Peyer's patch (tissue), 4 donors: ENCODE measurements at places on chromosomes 12 and 14. TPM values are rescaled to one million over a fixed set of nuclear protein-coding genes. Genes with fewer than 3 reads are reported as not detected.
A peak's percentile ranks its signal among the peaks of the same experiment; 100 is the strongest.

Gene SOAT2
- total RNA-seq: not detected

Gene ACTN1
- total RNA-seq: 71.4 TPM

- DNase-seq: no peak
Observed at GRCh38 chr12:120999191-121000120, 16.8 kb downstream of the C12orf43 start.

- no peak for DNase-seq
Observed at GRCh38 chr12:68495336-68496070, 115.2 kb upstream of the RAP1B start.

DNA sequence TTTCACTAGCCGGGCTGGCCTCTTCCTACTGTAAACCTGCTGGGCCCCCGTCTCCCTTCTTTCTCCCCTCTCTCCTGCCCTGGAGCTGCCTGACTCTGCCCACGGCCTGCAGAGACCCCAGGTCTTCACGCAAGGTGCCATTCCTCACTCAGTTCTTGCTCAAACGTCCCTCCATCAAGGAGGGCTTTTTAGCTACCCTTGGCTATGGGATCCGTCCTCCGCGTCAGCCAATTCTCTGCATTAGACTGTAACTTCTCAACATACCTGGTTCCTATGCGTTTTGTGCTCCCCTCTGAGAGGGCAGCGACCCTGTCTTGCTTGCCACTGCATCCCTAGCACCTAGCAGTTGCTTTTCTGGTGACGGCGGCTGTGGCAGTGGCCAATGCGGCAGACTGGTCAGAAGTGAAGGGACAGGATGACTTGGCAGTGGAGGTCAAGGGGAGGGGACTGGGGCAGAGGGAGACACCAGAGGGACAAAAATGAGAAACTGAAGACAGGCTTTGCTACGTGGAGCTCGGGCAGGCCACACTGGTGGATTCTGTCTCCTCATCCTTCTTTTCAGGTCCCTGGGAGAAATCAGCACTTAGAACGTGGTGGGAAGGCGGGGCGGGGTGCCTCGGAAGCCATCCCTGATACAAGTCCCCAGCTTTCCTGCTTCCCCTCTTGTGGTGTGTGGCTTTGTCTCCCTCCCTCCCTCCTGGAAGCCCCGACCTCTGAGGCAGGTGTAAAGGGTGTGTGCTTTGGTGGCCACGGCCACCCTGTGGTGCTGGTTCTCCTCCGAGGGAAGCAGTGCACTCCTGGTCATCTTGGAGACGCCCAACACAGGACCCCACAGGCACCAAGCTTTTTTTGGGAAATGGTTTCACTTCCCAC, 1.8 kb downstream of the B3GNT4 start:
- DNase-seq: no peak

DNA sequence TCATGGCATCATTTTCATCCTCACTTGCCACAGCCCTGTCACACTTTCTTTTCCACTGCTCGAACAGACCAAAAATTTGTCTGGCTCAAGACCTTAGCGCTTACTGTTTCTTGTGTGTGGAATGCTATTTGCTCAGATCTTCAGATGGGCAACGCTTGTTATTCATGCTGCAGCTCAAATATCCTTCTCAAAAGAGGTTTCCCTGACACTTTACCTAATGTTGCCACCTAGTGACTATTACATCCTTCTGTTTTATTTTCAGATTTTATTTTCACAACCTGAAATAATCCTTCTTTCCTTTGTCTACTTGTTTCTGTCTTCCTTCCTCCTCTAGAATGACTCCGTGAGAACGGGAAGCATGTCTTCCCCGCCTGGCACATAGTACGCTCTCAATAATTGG, 5.6 kb downstream of the FBXO33 start:
- no peak for DNase-seq

Gene ZDHHC22
- not detected for total RNA-seq

DNA sequence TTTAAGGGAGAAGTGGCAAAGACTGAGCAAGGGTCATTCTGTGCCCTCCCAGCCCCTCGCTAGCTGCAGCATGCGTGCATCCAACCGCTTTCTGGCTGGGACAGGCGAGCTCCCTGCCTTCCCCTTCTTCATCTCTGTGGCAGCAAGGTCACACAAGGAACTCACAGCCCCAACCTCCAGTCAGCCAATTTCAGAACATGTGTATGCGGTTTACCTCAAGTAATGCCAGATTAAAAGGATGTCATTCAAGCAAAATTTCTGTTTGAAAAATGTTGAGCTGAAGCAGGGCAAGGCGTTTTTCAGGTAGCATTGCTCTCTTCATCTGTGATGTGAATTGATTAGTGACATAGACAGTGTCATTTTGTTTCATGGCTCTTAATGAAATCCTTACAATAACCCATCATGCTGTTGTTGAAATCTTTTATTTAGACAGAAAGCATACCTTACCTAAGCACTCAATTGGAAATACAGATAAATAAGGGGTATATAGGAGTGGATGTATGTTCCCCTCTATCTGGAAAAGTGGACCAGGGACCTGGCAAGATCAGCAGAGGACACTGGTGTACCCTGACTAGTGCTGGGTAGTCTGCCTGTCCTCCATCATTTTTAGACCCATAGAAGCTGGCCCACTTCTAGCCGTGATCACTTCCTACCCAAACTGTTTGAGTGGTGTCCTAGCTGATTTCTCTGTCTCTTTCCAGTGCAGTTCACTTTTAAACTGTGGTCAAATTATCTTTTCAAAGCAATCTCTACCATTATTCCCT, 82.8 kb upstream of the NEDD1 start:
- no peak for DNase-seq

DNA sequence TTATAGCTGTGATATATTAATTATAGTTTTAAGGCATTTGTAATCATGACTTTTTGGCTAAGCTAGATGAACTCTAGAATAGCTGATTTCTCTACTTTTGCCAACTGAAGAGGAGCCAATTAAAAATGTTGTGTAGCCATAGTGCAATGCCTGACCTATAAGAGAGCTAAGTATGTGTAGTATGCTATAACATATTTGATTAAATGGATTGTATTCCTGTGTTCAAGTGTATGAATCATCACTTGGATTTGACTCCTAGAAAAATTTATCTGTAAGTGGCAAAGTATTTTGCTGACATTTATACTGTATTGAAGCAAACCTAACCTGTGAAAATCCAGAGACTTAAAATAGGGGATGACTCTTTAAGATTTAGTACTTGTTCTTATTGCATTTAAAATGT, 34.2 kb downstream of the PCNX4 start:
- DNase-seq: no peak

Gene ALDH6A1
- 9.1 TPM for total RNA-seq

DNA sequence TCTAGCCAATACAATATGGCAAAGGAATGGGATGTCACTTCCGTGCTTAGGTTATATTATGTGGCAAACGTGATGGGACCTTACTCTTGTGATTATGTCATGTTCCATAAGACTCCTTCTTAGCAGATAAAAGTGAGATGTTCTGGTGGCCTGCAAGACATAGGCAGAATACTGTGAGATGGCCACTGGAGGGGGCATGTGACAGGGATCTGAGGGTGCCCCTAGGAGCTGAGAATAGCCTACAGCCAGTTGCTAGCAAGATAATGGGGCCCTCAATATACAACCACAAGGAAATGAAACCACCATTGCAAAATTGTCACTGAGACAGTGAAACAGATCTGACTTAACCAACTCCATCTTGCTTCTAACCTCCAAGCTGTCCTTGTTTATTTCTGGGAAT, 151.4 kb upstream of the SSTR1 start:
- DNase-seq: no peak

DNA sequence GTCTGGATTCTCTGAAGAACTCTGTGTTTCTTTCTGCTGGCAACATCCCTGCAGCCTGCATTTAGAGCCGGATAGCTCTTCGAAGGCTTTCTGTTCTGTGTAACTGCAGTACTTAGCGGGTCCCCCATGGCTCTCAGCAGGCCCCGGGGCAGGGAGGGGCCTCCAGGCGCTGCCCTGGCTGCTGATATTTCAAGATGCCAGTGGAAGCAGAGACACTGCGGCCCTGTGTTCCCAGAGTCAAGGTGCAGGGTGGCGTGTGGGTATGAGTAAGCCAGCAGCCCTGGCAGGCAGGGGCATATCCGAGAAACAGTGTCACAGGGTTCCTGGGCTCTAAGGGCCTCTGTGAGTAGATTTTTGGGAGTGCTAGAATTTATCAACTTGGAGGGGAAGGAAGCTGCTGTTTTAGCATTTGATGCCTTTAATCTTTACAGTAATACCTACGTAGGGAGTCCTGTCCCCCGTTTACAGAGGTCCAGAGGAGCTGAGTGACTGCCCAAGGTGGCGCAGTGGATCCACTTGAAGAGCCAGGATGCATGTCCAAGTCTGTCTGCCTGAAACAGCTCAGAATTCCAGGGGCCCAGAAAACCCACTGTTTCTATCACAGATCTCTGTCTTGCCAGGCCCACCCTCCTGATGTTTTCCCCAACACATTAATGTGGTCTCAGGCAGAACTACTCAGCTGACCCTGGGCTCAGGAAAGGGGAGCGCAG, 16.2 kb downstream of the ESRRB start:
- no peak for DNase-seq

DNA sequence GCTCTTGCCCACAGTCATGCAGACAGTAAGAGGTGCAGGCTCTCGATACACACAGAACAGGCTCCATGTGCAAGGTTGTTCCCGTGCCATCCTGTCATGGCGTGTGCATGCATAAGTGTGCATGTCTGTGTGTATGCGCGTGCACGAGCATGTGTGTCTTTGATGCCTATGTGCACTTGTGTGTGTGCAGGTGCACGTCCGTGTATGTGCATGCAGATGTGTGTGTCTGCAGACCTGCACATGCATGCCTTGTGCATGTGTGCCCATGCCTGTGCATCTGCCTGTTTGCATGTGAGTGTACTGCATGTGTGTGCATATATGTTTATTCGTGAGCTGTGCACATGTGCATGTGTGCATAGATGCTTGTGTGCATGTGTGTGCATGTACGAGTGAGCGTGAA, 309.8 kb downstream of the TMEM121 start:
- DNase-seq: no peak

- DNase-seq: no peak
Observed at GRCh38 chr12:108856170-108856427, 1.3 kb downstream of the SSH1 start.

DNA sequence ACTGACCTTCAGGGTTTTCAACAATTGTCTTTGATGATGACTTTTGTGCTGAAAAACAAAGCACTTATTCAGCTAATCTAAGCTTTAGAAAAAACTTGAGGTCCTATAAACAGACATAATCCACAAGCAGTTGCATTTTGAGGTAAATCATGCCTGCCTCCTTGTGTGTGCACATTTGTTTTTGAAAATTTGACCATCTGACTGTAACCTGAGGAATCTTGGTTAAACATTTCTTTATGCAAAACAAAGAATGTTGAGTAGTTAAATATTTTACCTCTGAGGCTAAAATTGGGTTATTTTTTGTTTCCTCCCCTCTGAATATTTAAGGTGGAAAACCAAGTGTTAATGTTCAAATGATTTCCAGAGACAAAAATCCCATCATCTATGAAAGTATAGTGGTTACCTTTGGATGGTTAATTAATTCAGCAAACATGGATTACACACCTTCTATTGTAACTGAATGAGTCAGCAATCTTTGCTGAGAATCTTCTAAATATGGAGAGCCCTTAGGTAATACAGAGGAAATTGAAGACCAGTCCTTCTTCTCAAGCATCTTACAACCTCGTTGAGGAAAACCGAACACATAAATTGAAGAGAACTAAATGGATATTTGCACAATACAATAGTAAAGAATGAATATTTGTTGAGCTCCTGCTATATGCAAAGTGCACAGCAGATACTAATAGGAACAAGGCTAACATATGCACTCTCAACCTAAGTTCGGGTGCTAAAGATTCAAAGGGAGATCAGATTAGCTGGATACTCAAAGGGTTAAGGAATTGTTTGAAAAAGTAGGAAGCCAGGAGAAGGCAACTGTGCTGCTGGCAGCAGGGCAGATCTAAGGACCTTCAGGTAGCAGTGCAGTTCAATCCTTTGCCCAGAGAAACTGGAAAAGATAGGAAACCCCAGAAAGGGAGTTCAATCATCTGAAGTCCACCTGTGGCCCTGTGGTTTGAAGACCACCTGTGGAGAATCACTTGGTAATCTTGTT, 115.2 kb downstream of the BMP4 start:
- no peak for DNase-seq

Gene C1QL4
- not detected for total RNA-seq

Gene TXNRD1
- total RNA-seq: 119 TPM

DNA sequence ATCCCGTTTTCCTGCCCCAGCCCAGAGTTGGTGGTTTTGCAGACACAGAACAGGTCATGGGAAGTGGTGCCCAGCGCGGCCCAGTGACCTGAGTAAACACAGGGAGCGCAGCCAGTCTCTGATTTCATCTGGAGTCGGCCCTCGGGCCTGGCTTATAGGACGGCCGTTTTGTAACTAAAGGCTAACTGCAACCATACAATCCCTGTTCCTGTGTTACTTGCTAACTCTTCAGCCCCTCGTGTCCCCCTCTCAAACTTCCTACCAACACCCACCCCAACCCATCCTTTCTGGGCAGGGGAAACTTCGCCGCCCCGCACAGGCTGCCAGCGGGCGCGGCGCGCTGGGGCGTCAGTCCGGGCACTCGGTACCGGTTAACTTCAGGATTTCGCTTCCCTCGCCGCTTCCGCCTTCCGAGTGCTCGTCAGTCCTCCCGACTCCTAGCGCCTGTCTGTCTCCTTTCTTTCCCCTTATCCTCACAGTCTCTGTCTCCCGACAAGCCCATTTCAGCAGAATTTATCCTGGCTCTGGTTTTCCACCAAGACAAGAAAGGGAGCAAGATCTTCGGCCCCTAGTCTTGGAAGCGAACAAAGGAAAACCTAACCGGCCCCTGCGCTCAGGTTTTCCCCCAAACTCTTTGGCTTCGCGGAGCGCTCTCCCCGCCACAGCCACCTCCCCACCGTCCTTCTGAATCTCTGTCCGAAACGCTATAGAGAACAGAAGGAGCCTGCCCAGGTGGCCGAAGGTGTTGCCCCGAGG, 2.0 kb downstream of the SIX1 start:
- DNase-seq: no peak

- DNase-seq: no peak
Observed at GRCh38 chr14:71363946-71364925, 457.0 kb downstream of the PCNX1 start.

DNA sequence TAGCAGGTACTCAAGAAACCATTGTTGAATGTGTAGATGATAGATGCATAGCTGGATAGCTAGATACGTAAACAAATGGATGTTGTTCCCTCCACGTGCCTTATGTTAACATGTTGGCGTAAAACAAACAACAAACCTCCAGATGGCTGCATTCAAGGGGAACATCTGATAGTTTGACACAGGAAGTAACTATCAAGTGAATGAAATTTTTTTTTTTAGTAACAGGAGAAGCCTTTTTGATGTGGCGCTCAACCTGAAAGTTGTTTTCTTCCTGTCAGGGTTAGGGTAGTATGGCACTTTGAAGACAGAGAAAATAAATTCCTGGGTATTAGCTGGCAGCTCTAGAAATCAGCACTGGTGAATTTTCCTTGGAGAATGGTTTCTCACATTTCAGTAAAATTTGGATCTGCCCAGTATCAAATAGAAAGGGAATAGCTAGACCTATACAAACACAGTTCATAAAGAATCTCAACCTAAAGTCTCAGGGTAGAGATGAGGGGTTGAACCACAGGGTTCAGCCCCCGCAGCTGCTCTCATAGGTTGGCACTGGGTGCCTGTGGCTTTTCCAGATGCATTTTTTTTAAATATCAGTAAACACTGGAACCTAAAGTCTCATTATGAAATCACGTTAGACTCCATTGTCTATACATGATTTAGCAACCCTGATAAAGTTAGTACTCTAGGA, 18.8 kb upstream of the RAP1B start:
- DNase-seq: peak; percentile 60

- DNase-seq: no peak
Observed at GRCh38 chr12:3747543-3747942, 5.4 kb downstream of the CRACR2A start.

Gene ASCL1
- not detected for total RNA-seq
